Naive B cell (primary cell): ENCODE measurements at places on chromosomes 12 and 14.

DNA sequence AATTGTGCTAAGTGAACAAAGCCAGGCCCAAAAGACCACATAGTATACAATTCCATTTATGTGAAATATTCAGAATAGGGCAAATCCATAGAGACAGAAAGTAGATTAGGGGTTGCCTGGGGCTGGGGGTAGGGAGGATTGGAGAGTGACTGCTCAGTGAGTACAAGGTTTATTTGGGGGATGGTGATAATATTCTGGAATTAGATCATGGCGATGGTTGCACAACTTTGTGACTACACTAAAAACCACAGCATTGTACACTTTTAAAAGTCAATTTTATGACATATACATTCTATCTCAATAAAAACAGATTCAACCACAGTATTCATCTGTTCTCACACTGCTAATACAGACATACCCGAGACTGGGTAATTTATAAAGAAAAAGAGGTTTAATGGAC lies 68.7 kb upstream of the MAP1LC3B2 start:
- no peak for DNase-seq

- DNase-seq: no peak
Measured at GRCh38 chr14:21043974-21044618, 1.9 kb downstream of the RNASE7 start.

DNA sequence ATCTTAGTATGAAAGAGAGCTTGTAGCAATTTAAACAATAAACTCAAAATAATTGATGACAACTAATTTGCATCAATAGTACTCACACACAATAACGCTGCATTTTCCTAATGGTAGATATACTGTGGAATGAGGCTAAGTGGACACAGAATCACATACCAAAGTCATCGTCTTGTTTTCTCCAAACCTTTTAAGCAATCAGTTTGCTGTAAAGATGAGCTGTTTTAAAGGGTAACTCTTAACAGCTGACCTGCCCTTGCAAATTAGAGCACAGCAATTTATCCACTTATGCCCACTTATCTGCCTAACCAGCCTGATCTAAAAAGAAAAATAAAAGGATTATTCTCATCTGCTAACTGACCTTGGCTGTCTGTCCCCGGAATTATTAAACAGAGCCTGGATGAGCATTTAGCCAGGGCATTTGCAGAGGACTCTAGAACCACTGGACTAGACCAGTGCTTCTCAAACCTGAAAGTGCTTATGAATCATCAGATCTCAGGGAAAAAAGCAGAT lies 174.3 kb upstream of the BCL2L14 start:
- no peak for DNase-seq

GRCh38 chr14:89212386-89213235 lies 204.4 kb downstream of the FOXN3 start:
- DNase-seq: no peak

GRCh38 chr12:71164568-71165197 lies 6.9 kb upstream of the TSPAN8 start:
- no peak for DNase-seq

DNA sequence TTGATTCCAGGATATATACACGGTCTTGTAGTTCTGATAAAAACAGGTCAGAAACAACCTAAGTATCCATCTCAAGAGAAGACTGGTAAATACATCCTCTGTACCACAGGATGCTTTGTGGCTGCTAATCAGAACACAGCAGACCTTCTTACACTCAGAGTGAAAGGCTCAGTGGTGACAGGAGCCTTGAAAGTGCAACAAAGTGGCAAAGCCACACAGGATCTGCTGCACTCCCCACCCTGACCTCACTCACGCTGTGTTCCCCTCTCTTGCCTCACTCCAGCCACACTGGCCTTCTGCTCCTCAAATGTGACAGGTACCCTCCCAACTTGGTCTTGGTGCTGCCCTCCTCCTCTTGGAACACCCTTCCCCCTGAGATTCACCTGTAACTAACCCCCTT lies 98.1 kb upstream of the GRIP1 start:
- no peak for DNase-seq
